ENCODE measurements at places on chromosomes 1 and 21. TPM values are rescaled to one million over a fixed set of nuclear protein-coding genes. Genes with fewer than 3 reads are reported as not detected.

The SPRR1A gene
- total RNA-seq: not detected

The SHISAL2A gene
- not detected for total RNA-seq

The CSF3R gene
- 7.5 TPM for total RNA-seq

The TSPAN2 gene
- 102 TPM for total RNA-seq

The OR2T11 gene
- total RNA-seq: not detected

The NBPF14 gene
- 23.2 TPM for total RNA-seq

The SUSD4 gene
- total RNA-seq: 0.82 TPM

DNA sequence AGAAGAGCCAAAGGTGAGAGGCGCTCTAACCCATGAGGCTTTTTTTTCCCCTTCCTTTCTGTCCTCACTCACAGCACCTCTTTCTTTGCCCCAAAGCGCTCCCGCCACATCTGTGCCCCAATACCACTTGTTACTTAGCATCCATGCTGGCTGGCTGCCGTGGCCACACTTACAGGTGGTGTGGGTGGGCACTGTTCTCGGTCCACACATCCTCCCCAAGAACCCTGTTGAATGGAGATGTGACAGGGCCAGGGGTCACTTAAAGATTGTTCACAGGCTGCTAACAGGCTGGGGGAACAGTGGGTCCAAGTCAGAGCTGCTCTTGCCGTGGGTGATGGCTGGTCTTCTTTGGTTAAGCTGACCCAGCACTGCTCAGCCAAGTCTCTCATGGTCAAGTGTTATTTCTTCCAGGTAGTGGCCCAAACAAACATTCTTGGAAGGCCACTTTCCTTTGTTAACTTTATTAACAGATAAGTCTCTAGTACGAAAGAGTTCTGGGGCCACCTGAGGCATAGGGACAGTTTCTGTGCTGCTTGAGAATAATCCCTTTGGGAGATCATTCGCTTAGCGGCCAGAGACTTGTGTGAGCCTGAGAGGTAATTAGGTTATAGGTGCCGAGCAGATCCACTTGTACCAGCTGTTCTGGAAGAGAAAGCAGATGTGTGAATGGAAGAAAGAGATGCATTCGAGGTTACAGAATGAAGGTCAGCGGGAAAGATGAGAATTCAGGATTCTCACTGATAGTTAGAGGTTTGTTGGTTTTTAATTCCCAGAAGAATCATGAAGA, 62.6 kb upstream of the IRF2BP2 start:
- no peak overlapping the region for H3K4me3 ChIP-seq
- DNase-seq: no peak
- no peaks in the 10 kb centered on the region for H3K27me3 ChIP-seq
- no peaks in the 10 kb centered on the region for H3K36me3 ChIP-seq
- peaks cover 5% of the 10 kb centered on the region for H3K4me1 ChIP-seq

DNA sequence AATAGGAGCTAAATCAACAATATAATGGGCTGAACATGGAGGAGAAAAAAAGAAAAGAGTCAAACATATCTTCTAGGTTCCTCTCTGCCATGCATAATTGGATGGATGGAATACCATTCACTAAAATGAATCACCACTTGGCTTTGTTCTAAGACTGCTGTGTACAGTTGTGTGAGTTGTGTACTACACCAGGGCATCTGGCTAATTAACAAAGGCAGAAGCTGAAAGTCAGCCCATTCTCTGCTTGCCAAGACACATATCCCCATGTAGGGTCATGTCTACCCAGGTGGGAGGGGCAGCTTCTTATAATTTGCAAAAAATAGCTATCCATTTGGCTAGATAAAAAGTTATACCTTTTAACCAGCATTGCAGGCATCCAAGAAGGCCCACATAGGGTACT, 21.0 kb downstream of the JUN start:
- H3K36me3 ChIP-seq: no peaks in the 10 kb centered on the region
- DNase-seq: no peak
- H3K27me3 ChIP-seq: no peaks in the 10 kb centered on the region
- H3K4me3 ChIP-seq: no peak overlapping the region
- peaks cover 24% of the 10 kb centered on the region for H3K4me1 ChIP-seq
- no peak overlapping the region for H3K27ac ChIP-seq

GRCh38 chr1:156539818-156540355, 32.5 kb downstream of the IQGAP3 start:
- H3K36me3 ChIP-seq: no peaks in the 10 kb centered on the region
- H3K27me3 ChIP-seq: no peaks in the 10 kb centered on the region
- no peaks in the 10 kb centered on the region for H3K4me1 ChIP-seq
- no peak overlapping the region for H3K27ac ChIP-seq
- no peak for DNase-seq

DNA sequence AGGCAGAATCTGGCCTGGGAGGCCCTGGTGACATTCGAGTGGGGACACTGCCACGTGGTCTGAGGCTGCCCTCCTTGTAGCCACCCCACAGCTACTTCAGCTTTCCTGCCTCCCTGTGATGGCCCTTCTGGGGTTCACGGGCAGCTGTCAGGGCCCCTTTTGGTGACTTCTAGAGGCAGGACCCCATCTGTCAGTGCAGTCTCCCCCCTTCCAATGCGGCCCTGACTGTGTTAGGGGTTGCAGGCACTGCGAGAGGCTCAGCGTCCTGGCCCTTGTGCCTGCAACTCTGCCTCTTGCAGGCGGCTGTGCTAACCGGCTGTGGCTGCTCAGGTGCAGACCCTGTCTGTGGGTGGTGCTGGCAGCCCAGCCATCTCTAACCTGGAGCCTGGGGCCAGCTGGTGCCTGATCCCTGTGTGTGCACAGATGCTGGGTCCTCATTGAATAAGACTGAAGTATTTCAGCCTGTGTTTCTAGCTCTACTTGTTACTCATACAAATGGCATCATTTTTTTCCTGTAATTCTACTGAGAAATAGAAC, 62.2 kb downstream of the S100B start:
- H3K4me1 ChIP-seq: no peaks in the 10 kb centered on the region
- DNase-seq: peak; percentile 54
- no peaks in the 10 kb centered on the region for H3K27me3 ChIP-seq
- no peak overlapping the region for H3K27ac ChIP-seq
- peaks cover 67% of the 10 kb centered on the region for H3K36me3 ChIP-seq

DNA sequence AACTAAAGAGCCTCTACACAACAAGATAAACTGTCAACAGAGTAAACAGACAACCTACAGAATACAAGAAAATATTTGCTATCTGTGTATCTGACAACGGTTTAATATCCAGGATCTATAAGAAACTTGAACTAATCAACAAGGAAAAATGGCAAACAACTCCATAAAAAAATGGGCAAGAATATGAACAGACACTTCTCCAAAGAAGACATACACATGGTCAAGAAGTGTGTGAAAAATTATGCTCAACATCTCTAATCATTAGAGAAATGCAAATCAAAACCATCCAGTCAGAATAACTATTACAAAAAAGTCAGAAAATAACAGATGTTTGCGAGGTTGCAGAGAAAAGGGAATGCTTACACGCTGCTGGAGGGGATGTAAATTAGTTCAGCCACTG, 8.0 kb downstream of the ZNF670 start:
- no peak overlapping the region for H3K4me3 ChIP-seq
- H3K36me3 ChIP-seq: no peaks in the 10 kb centered on the region
- H3K4me1 ChIP-seq: no peaks in the 10 kb centered on the region
- no peak overlapping the region for H3K27ac ChIP-seq

DNA sequence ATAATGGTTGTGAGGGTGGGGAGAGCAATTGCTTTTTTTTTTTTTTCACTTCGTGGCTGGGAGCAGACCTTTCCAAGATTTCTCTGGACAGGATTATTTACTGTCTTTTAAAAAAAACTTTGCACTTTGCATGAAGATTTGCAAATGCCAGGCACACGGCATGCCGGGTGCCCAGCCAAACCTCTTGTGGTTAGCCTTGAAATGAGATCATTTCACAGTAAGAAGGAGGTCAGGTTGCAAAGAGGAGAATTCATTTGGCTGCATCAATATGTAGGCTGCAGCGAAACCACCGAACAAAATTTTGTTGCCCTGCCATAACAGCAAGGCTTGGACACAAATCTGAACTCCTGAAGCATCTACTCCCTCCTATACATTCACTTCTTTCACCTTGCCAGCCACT, 36.5 kb upstream of the KCND3 start:
- H3K36me3 ChIP-seq: no peaks in the 10 kb centered on the region
- no peaks in the 10 kb centered on the region for H3K27me3 ChIP-seq

- DNase-seq: no peak
- no peak overlapping the region for H3K27ac ChIP-seq
- H3K27me3 ChIP-seq: no peaks in the 10 kb centered on the region
- H3K4me3 ChIP-seq: no peak overlapping the region
- no peaks in the 10 kb centered on the region for H3K4me1 ChIP-seq
Measured at GRCh38 chr1:76593618-76594017, 273.7 kb upstream of the ST6GALNAC5 start.

DNA sequence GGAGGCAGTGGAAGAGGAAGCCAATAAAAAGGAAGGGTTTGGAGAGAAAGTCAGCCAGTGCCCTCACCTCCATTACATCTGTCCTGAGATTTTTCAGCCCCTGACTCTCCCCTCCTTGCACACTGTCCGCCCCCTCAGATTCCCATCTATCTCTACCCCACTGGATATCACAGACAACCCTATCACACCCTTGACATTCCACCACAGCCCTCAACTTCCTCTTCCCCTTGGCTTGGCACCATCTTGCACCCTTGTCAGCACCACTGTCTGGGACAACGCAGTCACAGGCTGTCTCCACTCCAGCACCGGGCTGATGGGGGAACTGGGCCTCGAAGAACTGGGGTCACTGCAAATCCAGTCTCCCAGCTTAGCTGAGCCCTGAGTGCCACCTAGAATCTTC, 14.2 kb upstream of the PLEKHA6 start:
- DNase-seq: no peak
- no peaks in the 10 kb centered on the region for H3K4me1 ChIP-seq
- peaks cover 51% of the 10 kb centered on the region for H3K27me3 ChIP-seq
- no peak overlapping the region for H3K4me3 ChIP-seq

GRCh38 chr21:41800425-41801320, 33.8 kb upstream of the RIPK4 start:
- no peaks in the 10 kb centered on the region for H3K27me3 ChIP-seq
- no peak overlapping the region for H3K27ac ChIP-seq
- peaks cover 7% of the 10 kb centered on the region for H3K36me3 ChIP-seq
- peaks cover 9% of the 10 kb centered on the region for H3K4me1 ChIP-seq
- no peak for DNase-seq
- H3K4me3 ChIP-seq: no peak overlapping the region

- no peak overlapping the region for H3K27ac ChIP-seq
- no peaks in the 10 kb centered on the region for H3K4me1 ChIP-seq
- H3K36me3 ChIP-seq: no peaks in the 10 kb centered on the region
- H3K27me3 ChIP-seq: peaks cover 34% of the 10 kb centered on the region
- DNase-seq: no peak
Measured at GRCh38 chr1:2119886-2120285, 69.7 kb downstream of the PRKCZ start.

- H3K4me3 ChIP-seq: no peak overlapping the region
- no peaks in the 10 kb centered on the region for H3K4me1 ChIP-seq
- no peak overlapping the region for H3K27ac ChIP-seq
- H3K36me3 ChIP-seq: no peaks in the 10 kb centered on the region
- DNase-seq: no peak
Measured at GRCh38 chr1:7536891-7537591, 234.1 kb upstream of the VAMP3 start.

- H3K4me1 ChIP-seq: no peaks in the 10 kb centered on the region
- H3K27me3 ChIP-seq: no peaks in the 10 kb centered on the region
- DNase-seq: no peak
Measured at GRCh38 chr1:188027613-188028012, 1198.9 kb downstream of the PLA2G4A start.

GRCh38 chr1:37475380-37476086, 1.2 kb downstream of the ZC3H12A start:
- no peaks in the 10 kb centered on the region for H3K4me1 ChIP-seq
- H3K36me3 ChIP-seq: no peaks in the 10 kb centered on the region
- peak overlapping the region; percentile 77 for H3K4me3 ChIP-seq
- DNase-seq: no peak

- peak; percentile 54 for DNase-seq
- H3K4me3 ChIP-seq: no peak overlapping the region
- no peaks in the 10 kb centered on the region for H3K27me3 ChIP-seq
Measured at GRCh38 chr1:40930174-40930964, 49.1 kb upstream of the CTPS1 start.

DNA sequence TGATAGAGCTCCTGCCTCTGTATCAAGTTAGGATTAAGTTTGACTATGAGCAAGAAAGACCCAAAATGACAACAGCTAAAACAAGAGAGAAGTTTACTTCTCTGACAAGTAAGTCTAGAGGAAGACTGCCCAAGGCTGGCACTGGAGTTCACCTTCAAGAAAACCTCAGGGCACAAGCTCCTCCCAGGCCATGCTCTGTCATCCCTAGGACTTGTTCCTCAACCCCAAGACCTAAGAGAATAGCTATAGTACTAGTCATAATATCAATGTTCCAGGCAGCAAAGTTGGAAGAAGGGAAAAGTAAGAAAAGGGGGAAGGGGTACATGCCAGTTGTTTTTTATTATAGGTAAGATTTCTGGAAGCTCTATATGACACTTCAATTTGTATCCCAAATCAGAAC, 26.4 kb upstream of the DARS2 start:
- H3K27me3 ChIP-seq: no peaks in the 10 kb centered on the region
- no peak for DNase-seq
- no peaks in the 10 kb centered on the region for H3K4me1 ChIP-seq
- no peak overlapping the region for H3K27ac ChIP-seq
- no peaks in the 10 kb centered on the region for H3K36me3 ChIP-seq

GRCh38 chr1:2875707-2876561, 74.4 kb upstream of the TTC34 start:
- no peak overlapping the region for H3K4me3 ChIP-seq
- peaks cover 25% of the 10 kb centered on the region for H3K27me3 ChIP-seq
- DNase-seq: no peak
- no peaks in the 10 kb centered on the region for H3K36me3 ChIP-seq

GRCh38 chr1:45945426-45945825, 142.0 kb downstream of the MAST2 start:
- H3K4me3 ChIP-seq: no peak overlapping the region
- no peaks in the 10 kb centered on the region for H3K27me3 ChIP-seq
- no peak overlapping the region for H3K27ac ChIP-seq
- no peaks in the 10 kb centered on the region for H3K36me3 ChIP-seq
- peaks cover 17% of the 10 kb centered on the region for H3K4me1 ChIP-seq

- H3K27me3 ChIP-seq: no peaks in the 10 kb centered on the region
- no peaks in the 10 kb centered on the region for H3K4me1 ChIP-seq
- DNase-seq: no peak
- H3K4me3 ChIP-seq: no peak overlapping the region
Measured at GRCh38 chr21:28568692-28569091, 424.0 kb downstream of the LTN1 start.

GRCh38 chr1:91523482-91523881, 22.8 kb downstream of the CDC7 start:
- H3K27me3 ChIP-seq: no peaks in the 10 kb centered on the region
- no peak for DNase-seq
- H3K27ac ChIP-seq: no peak overlapping the region
- H3K36me3 ChIP-seq: no peaks in the 10 kb centered on the region
- H3K4me1 ChIP-seq: peaks cover 49% of the 10 kb centered on the region

DNA sequence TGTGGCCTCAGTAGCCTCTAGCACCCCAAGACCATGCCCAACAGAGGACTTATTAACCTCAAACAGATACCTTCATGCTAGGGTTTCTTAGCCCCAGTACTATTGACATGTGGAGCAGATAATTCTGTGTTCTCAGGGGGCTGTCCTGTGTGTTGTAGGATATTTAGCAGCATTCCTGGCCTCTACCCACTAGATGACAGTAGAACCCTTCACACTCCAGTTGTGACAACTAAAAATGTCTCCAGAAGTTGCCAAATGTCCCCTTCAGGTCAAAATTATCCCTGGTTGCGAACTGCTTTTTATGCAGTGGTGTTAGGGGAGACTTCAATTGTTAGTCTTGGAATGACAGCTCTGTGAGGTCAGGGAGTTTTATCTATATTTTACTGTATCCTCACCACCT, 8.1 kb downstream of the KAZN start:
- no peaks in the 10 kb centered on the region for H3K27me3 ChIP-seq
- no peak overlapping the region for H3K4me3 ChIP-seq
- DNase-seq: no peak
- no peaks in the 10 kb centered on the region for H3K4me1 ChIP-seq
- H3K36me3 ChIP-seq: no peaks in the 10 kb centered on the region

All from sigmoid colon (tissue), 7 donors.